ENCODE measurements at places on chromosomes 3 and 15.

GRCh38 chr3:43892061-43892460 is 201.3 kb downstream of the ABHD5 start:
- no peak for DNase-seq

DNA sequence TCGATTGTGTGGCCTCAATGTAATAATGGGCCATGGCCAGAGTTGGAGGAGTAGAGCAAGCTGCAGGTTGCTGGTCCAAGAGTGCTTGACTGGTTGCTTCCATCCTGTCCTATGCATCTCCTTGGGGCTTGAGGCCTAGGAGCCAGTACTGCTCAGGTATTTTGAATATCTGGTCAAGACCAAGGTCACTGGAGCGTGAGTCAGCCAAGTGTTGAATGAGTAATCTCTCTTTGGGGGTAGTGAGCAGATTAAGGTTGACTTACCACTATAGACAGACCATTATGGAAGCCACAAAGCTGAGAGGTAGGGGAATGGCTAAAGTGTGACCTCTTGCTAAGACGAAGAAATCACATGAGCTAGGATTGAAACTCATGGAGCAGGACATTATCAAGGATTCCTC is 9.4 kb upstream of the PARP6 start:
- no peak for DNase-seq

GRCh38 chr3:100875239-100875638 is 118.0 kb downstream of the ABI3BP start:
- DNase-seq, result no peak

DNA sequence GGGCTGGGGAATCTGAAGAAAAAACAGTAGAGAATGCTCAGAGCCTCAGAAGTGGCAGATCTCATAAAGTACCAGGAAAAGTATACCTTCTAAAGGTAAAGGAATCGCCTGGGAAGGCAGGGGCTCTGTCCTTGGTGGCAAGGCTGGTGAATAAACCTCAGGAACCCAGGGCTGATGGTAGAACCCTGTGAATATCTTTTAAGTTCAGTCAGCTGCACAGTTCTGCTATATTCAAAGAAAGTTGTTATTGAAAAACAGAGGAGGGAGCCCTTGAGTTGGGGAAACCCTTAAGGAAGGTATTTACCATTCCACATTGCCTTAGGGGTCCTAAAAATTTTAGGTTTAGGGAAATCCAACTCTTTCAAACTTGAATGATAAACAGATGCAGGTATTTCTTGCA is 31.2 kb downstream of the ZPLD1 start:
- no peak for DNase-seq

DNA sequence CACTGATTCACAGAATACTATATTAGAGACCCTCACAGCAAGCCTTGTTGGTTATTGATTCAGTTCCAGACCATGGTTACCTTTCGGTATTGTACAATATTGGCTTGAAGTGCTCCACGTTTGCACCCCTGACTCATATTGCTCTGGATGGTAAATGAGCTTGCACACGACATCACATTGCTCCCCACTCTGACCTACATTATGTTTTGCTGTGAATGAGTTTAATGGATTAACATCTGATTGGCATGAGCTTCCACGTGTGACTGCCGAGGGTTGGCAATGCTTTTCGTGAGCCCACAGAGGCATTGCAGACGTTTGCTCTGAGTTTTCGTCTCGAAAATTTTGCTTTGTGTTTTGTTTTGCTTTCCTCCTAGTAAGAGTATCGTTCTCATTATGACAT is 225.8 kb upstream of the ICE2 start:
- no peak for DNase-seq

DNA sequence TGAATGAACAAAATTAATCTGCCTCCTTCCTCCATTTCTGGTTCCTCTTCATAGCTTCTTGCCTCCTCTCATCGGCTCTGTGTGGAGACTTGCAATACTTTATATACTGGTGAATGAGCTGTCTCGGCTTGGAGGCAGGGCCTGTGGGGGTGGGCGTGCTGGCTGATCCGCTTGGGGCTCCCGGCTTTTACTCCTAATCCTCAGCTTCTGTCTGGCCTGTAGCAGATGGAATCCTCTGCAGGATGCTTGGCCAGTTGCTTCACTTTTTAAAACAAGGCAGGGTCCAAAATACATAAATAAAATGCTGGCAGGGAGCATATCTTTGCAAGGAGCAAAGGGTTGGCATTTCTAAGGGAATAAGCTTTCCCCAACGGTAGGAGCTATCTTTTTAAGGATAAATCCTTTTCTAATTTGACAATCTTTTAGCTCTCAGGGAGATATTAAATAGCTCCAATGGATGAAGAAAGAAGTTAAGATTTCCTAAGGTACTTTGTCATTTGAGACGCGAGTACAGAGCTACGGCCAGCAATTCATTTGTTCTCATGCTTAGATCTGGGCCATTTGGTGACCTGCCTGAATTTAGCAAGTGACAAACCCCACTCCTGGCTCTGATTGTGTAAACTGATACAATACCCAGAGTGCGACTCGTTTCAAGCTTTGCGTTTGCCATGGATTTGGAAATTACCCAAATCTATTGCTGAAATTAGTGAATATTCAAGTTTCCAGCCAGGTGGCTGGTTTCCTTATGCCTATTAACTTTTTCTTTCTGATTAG is 18.9 kb downstream of the SV2B start:
- no peak for DNase-seq

DNA sequence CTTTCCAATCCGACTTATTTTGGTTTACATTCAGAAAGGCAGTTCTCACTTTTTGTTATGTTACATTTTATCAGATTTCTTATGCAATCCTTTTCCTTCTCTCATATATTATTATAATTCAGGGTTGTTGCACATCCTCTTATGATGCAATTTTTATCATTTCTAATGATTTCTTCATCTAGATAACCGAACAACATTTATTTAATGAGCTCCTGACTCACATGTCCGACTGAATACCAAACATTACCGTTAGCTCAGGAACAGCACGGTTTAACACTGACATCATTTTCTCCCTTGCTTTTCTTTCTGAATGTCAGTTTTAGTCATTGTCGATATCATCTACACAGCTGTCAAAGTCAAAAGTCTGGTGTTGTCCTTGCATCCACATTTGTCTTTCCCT is 199.2 kb downstream of the BCHE start:
- no peak for DNase-seq

DNA sequence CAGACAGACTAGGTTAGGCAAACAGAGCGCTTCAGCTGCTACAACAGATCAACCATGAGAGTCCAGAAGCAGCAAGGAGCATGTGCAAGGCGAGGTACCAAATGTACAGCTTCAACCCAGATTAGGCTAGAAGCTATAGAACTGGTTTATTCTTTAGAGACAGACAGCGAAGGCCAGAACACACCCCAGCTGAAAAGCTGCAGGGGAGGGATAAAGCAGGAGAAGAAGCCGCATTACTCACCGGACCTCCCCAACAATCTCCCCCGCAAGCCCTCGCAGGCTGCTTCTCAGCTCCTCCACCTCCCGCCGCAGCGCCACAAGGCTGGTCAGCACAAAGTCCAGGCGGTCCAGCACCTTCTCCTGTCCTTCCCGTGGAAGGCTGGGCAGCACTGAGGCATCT is 3.3 kb downstream of the RMDN3 start:
- no peak for DNase-seq

GRCh38 chr3:186746008-186746407 is 28.8 kb downstream of the KNG1 start:
- DNase-seq, result peak; percentile 39

DNA sequence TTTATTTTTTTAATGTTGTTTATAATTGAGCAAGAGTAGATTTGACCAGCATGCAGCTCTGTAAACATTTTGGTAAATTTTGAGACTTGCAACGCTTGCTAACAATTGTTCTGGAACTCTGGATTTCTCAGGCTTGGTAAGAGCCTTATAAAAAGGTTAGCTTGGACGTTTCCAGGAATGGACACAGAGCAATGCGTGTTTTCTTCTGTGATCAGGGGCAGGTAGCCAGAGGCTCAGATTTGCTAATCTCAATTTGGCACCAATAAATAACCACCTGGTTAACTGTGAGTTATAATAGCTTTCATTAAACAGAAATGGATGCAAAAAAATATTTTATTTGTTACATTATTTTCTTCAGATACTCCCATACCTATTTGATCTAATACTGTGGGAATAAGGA is 39.8 kb downstream of the CADM2 start:
- DNase-seq, result no peak

- no peak for DNase-seq
Observed at GRCh38 chr3:46670891-46671427, 22.5 kb downstream of the ALS2CL start.

DNA sequence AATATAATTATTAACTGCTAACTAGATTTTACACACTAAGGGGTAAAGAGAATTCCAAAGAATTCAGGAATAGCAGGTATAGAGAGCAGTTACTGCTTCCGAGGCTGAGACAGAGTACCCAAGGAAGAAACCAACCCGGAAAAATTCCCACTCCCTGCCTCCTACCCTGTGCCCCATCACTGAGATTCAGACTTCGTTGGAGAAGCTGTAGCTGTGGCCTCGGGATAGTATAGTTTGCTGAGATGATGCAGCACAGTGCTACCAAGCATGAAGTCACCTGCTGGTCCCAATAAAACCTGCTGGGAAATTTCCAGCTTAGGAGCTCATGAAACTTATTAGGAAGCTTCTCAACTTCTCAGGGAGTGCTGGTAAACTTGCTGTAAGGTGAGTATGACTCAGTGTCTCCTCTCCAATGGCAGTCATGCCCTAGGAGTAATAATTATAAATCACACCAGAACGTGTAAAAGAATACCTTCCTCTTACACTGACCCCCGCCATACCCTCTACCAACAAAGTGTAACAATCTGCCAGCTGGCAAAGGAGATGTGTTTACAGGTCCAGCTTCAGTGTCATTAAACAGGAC is 215.2 kb upstream of the ROBO2 start:
- no peak for DNase-seq

GRCh38 chr3:120909602-120909878 is 1.5 kb downstream of the STXBP5L start:
- DNase-seq, result no peak

GRCh38 chr3:161474741-161475140 is 21.9 kb upstream of the OTOL1 start:
- no peak for DNase-seq

DNA sequence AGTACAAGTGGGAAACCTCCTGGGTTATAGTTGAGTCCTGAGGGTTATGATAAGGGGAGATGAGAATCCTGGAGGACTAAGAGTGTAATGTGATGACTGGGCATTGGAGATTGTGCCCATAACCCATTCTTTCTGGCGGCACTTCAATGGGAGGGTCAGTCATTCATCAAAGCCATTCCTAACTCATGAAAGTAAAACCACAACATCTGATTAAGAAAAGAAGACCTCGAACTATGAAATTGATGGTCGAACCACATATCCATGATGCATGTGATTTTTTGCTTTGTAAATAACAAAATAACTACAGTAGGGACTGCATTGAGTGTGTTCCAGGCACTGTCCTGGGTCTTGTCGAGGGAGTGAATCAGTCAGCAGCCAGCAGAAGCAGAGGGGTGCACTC is 215.1 kb downstream of the SHQ1 start:
- no peak for DNase-seq

DNA sequence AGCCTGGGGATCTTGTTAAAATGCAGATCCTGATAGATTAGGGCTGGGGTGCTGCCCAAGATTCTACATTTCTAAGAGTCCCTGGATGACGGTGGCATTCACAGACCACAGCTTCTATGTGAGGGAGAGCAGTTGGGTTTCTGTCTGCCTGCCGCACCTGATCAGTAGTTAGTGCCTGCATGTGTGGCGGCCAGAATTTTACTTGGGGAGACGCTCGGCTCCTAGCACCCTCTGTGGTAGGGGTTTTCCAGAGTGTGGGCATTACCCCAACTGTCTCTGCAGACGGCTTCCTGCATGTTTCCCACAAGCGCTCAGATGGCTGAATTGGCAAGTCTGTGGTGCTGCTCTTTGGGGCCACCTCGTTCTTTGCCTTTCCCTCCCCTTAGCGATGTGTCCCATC is 8.3 kb downstream of the GHRL start:
- no peak for DNase-seq

GRCh38 chr3:59364496-59364895 is 314.7 kb upstream of the CFAP20DC start:
- no peak for DNase-seq

DNA sequence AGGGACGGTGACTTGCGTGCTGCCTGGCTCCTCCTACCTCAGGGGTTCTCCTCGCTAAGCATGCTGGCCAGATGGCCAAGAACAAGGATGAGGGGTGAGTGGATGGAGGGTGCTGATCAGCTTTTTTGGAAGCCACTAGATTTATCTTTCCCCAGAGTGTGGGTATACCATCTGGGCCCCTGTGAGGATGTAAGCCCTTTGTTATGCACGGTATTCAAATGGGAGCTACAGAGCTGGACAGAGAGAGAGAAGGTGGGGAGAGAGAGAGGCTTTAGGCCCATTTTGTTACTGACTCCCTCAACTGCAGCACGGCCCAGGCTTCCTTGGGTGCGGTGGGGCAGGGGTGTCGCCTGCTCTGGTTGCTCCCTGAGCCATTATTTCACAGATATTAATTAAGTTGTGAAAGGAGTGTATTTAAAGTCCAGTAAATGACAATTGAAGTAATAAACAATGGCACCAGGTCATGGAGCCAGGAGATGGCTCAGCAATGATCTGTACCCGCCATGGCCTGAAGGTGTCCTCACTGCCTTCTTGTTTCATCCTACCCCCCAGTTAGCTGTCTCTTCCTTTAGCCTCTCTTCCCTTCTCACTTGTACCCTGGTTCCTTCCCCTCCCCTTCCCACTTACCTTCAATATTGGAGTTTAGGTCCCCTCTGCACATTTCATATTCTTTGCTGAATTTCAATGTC is 158.0 kb downstream of the CLSTN2 start:
- DNase-seq, result no peak

- DNase-seq, result no peak
Observed at GRCh38 chr3:12268049-12268735, 20.7 kb upstream of the PPARG start.

DNA sequence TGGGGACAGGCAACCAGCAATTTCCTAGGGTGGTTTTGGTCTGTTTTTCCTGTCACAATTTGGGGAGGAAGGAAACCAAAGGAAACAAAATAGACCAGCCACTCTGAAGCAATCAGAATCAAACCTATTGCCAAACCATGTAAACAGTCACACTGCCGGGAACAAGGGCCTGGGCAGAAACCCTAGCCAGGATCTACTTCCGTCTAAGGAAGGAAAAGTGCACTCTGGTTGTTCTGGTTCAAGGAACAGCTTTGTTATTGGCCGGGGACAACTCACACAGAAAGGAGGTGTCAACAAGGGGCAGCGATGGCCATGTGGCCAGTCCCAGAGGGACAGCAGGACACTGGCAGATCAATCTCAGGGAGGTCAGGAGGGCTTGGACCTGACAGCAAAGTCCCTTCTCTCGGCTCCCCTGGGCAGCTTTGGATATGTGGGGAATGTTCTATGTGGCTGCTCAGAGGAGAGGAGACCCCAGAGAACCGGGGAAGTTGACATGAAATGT is 17.5 kb upstream of the RAD18 start:
- DNase-seq, result no peak

GRCh38 chr3:53252096-53252946 is 3.5 kb downstream of the TKT start:
- DNase-seq, result no peak

Data from foreskin melanocyte (primary cell).